ENCODE measurements at places on chromosomes 3 and 15. TPM values are rescaled to one million over a fixed set of nuclear protein-coding genes. Genes with fewer than 3 reads are reported as not detected.

DNA sequence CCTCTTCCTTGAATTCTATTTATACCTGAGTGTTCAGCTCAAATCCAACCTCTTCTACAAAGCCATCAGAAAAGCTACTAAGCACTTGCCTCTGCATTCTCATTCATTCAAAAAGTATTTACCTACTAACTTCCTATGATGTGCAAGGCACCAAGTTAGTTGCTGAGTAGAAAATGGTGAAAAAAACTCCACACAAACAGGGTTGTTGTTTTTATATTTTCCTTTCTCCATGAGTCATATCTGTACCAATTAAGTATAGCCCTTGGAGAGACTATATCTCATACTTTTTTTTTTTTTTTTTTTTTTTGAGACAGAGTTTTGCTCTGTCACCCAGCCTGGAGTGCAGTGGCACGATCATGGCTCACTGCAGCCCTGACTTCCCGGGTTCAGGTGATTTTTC lies 67.7 kb downstream of the IGF2BP2 start:
- H3K27ac ChIP-seq: no peak overlapping the region
- H3K27me3 ChIP-seq: no peaks in the 10 kb centered on the region
- no peaks in the 10 kb centered on the region for H3K36me3 ChIP-seq
- no peaks in the 10 kb centered on the region for H3K4me1 ChIP-seq
- no peak overlapping the region for H3K4me3 ChIP-seq

DNA sequence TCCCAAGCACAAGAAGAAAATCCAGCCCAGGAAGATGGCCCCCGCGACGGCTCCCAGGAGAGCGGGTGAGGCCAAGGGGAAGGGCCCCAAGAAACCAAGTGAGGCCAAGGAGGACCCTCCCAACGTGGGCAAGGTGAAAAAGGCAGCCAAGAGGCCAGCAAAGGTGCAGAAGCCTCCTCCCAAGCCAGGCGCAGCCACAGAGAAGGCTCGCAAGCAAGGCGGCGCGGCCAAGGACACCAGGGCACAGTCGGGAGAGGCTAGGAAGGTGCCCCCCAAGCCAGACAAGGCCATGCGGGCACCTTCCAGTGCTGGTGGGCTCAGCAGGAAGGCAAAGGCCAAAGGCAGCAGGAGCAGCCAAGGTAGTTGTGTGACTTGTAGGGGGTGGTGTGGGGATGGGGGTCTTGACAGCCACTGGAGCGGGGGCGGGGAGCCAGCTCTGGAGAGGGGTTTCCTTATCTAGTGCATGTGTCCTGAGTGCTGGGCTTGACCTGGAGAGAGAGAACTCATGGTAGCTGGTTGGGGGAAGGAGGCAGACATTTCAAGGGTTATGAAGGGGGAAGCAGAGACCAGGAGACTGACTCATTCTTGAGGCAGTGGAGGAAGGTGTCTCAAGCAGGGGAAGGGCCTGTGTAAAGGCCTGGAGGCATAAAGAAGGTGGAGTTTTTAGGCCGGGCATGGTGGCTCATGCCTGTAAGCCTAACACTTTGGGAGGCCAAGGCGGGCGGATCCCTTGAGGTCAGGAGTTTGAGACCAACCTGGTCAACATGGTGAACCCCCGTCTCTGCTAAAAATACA lies 6.2 kb downstream of the H1-8 start:
- peak overlapping the region; percentile 33 for H3K27ac ChIP-seq
- H3K4me1 ChIP-seq: no peaks in the 10 kb centered on the region
- no peaks in the 10 kb centered on the region for H3K27me3 ChIP-seq
- H3K36me3 ChIP-seq: no peaks in the 10 kb centered on the region

- H3K27ac ChIP-seq: no peak overlapping the region
- no peaks in the 10 kb centered on the region for H3K36me3 ChIP-seq
- H3K4me3 ChIP-seq: no peak overlapping the region
- no peak for DNase-seq
- H3K4me1 ChIP-seq: no peaks in the 10 kb centered on the region
Observed at GRCh38 chr3:172391592-172392302, 56.5 kb downstream of the GHSR start.

DNA sequence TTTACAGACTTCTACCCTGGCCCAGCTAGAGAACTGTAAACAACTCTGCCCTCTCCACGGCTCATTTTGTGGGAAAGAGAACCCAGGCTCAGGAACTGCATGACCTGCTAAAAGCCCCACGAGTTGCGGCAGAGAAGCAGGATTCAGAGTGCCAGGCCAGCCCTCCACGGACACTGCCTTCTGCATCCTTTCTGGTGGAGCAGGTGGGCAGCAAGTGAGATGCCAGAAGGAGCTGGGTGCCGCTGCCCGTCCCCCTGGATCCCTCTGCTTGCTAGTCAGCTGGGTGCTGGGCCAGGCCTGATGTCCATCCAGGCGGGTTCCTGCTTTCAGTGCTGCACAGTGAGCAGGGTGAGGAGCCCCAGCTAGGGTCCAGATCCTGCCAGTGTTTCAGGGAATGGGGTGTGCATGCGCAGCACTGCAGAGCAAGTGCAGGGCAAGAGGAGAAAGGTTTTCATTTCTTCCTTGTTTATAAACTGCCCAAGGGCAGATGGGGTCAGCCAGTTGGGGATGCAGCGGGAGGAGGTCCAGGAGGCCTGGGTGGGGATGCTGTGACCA lies 5.2 kb upstream of the RAB43 start:
- peaks cover 18% of the 10 kb centered on the region for H3K4me1 ChIP-seq
- no peak overlapping the region for H3K4me3 ChIP-seq
- DNase-seq: no peak
- no peak overlapping the region for H3K27ac ChIP-seq
- peaks cover 3% of the 10 kb centered on the region for H3K36me3 ChIP-seq

GPR27 gene
- total RNA-seq: 0.39 TPM

LDHAL6B gene
- total RNA-seq: not detected

- H3K27me3 ChIP-seq: no peaks in the 10 kb centered on the region
- H3K4me1 ChIP-seq: 0 out of 2 replicates have a peak, but pooled peaks cover 5% of the 10 kb centered on the region
- H3K4me3 ChIP-seq: no peak overlapping the region
- DNase-seq: no peak
Observed at GRCh38 chr3:65988411-65989180, 50.1 kb downstream of the MAGI1 start.

DNA sequence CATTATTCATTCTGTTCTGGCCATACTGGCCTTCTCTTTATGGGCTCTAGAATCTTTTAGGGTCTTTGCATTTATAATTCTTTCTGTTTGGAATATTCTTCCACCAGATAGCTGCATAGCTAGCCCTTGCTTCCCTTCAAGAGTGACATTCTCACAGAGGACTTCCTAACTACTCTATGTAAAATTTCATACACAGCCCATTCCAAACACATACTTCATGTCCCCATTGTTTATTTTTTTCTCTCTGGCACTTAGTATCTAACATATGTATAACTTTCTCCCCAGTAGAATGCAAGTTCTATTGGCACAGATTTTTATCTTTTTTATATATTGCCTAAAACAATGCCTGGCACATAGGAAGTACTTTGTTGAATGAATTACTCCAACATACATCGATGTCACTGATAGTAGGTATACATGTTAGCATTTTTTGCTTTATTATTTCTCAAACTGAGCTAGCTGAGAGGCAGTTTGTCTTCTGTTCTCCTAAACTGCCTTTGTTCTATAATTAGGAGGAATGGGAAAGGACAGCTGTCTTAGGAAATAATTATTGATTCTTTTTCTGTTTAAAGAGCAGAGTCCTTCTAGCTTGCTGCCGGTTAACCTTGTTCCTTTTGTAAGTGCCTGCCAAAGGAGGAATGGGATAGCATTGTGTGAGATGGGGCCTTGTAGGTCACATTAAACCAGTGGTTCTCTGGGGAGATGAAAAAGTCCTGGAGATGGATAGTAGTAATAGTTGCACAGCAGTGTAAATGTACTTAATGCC lies 7.9 kb downstream of the FAM162A start:
- H3K27ac ChIP-seq: no peak overlapping the region
- H3K36me3 ChIP-seq: peaks cover 1% of the 10 kb centered on the region
- no peak overlapping the region for H3K4me3 ChIP-seq
- H3K4me1 ChIP-seq: 0 out of 2 replicates have a peak, but pooled peaks cover 4% of the 10 kb centered on the region
- no peaks in the 10 kb centered on the region for H3K27me3 ChIP-seq

GRCh38 chr3:97822359-97822775 lies 556 bp downstream of the CRYBG3 start:
- H3K4me1 ChIP-seq: no peaks in the 10 kb centered on the region
- peak overlapping the region; percentile 58 for H3K4me3 ChIP-seq
- peak; percentile 29 for DNase-seq
- H3K27ac ChIP-seq: peak overlapping the region; percentile 34

FAM43A gene
- total RNA-seq: 4.0 TPM

GRCh38 chr15:73777741-73778140 lies 24.6 kb upstream of the INSYN1 start:
- no peaks in the 10 kb centered on the region for H3K36me3 ChIP-seq
- H3K4me1 ChIP-seq: no peaks in the 10 kb centered on the region
- DNase-seq: no peak
- H3K27me3 ChIP-seq: no peaks in the 10 kb centered on the region
- no peak overlapping the region for H3K4me3 ChIP-seq

GOLGA8T gene
- not detected for total RNA-seq

DNA sequence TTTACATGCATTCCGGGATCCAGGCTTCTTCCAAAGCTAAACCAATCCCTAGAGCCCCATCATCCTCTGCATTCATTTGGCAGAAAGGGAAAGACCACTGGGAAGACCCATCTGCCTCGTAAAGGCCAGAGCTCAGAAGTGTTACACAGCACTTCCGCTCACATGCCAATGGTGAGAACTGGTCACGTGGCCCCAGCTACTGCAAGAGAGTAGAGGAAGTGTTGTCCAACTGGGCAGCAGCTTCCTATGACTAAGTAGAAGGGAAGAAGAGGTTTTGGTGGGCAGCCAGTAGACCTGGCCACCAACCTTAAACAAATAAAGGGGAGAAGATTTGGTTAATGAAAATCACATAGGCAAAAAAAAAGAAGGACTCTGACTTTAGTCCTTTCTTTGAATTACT lies 74.4 kb upstream of the PPP2R3A start:
- H3K27ac ChIP-seq: no peak overlapping the region
- DNase-seq: no peak
- H3K4me1 ChIP-seq: peaks cover 4% of the 10 kb centered on the region

GRCh38 chr15:62050115-62050514 lies 10.1 kb downstream of the VPS13C start:
- H3K4me3 ChIP-seq: no peak overlapping the region
- H3K4me1 ChIP-seq: peaks cover 16% of the 10 kb centered on the region
- no peaks in the 10 kb centered on the region for H3K36me3 ChIP-seq
- H3K27me3 ChIP-seq: no peaks in the 10 kb centered on the region
- H3K27ac ChIP-seq: no peak overlapping the region

HESX1 gene
- total RNA-seq: 1.5 TPM

DNA sequence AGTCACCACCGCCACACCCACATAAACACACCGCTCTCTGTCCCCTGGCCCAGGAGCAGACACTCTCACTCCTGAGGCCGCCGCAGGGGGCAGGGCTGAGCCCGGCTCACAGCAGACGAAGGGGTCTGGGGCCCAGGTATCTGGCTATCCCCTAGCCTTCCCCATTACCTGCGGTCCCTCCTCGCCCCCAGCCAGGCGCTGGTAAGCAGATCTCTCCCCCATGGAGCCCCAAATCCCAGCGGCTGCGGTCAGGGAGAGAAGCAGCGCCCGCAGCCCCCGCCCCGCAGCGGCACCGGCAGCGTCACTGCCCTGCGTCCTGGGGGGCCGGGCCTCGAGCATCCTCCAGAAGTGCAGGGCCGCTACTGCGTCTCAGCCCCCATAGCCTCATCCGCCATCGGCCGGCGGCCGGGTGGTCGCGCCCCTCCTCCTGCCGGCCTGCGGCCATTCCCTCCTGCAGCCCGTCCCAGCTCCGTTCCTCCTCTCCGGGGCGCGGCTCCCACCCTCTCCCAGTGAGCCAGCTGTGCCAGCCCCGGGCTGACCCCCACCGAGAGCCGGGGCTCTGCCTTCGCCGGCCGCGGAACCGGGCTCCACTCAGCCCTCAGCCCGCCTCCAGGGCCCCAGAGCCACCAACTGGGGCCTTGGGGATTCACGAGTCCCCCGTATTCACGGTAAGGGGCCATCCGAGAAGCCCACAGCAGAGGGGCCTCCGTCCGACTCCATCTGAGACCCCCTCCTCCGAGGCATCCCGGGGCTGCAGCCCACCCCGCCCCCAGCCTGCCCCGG lies 13.1 kb downstream of the TNK2 start:
- no peaks in the 10 kb centered on the region for H3K36me3 ChIP-seq
- peak overlapping the region; percentile 77 for H3K4me3 ChIP-seq
- peak overlapping the region; percentile 75 for H3K27ac ChIP-seq
